ENCODE measurements at places on chromosomes 13 and 19. TPM values are rescaled to one million over a fixed set of nuclear protein-coding genes. Genes with fewer than 3 reads are reported as not detected.

GRCh38 chr13:55302568-55302967 is 1838.2 kb upstream of the PRR20A start:
- no peak for DNase-seq

- no peak for DNase-seq
These were observed 11.8 kb downstream of the NLRP11 start for GRCh38 chr19:55820037-55820436.

DZIP1 gene
- total RNA-seq, result not detected

C3 gene
- total RNA-seq, result not detected

NKPD1 gene
- total RNA-seq, result 0.72 TPM

DNA sequence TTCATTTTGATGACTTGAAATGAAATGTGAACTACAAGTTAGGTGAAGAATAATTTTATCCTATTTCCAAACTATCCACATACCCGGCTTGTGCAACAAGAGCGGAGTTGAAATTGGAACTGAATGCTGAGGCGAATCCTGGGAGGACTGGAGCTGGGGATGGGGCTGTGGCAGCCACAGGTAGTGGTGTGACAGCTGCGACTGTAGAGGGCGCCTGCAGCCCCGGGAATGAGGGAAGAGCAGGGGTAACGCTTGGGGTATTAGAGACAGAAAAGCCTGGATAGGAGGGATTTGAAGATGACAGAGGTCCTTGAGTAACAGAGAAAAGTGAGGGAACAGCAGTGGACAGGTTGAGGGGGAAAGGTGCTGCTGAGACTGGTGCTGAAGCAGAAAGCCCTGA is 22.0 kb upstream of the STOML3 start:
- DNase-seq, result no peak

GRCh38 chr13:30832845-30833332 is 73.2 kb upstream of the MEDAG start:
- DNase-seq, result no peak
